Placental pericyte (primary cell): ENCODE measurements at places on chromosomes 16 and 17. TPM values are rescaled to one million over a fixed set of nuclear protein-coding genes. Genes with fewer than 3 reads are reported as not detected.

The TSPOAP1 gene
- total RNA-seq: under 0.01 TPM in 1 of 2 replicates, not detected in the other

The SLC38A8 gene
- total RNA-seq: not detected in 2 replicates

The EVI2B gene
- total RNA-seq: 0.66 and 0.86 TPM in 2 replicates

The TNS4 gene
- total RNA-seq: 0.14 TPM in 1 of 2 replicates, not detected in the other

The CCL18 gene
- not detected in 2 replicates for total RNA-seq

The SNX20 gene
- not detected in 2 replicates for total RNA-seq

The C16orf96 gene
- total RNA-seq: under 0.01 TPM in 2 replicates

The CCL4 gene
- not detected in 2 replicates for total RNA-seq

The IRF8 gene
- total RNA-seq: 0.22 and 0.29 TPM in 2 replicates

The COPZ2 gene
- 35.1 and 90.2 TPM in 2 replicates for total RNA-seq

The RUSF1 gene
- total RNA-seq: 63.0 and 97.2 TPM in 2 replicates

The PHAF1 gene
- 14.0 and 21.0 TPM in 2 replicates for total RNA-seq

The SLC5A10 gene
- total RNA-seq: not detected in 2 replicates

The CDR2L gene
- total RNA-seq: 13.3 and 44.7 TPM in 2 replicates

The ITGAL gene
- not detected in 2 replicates for total RNA-seq

The KRTAP1-1 gene
- not detected in 2 replicates for total RNA-seq

The SLFN14 gene
- total RNA-seq: not detected in 2 replicates
